ENCODE measurements at places on chromosomes 5 and 9.

GRCh38 chr5:59466271-59466670, 427.3 kb downstream of the PDE4D start:
- DNase-seq, result no peak

DNA sequence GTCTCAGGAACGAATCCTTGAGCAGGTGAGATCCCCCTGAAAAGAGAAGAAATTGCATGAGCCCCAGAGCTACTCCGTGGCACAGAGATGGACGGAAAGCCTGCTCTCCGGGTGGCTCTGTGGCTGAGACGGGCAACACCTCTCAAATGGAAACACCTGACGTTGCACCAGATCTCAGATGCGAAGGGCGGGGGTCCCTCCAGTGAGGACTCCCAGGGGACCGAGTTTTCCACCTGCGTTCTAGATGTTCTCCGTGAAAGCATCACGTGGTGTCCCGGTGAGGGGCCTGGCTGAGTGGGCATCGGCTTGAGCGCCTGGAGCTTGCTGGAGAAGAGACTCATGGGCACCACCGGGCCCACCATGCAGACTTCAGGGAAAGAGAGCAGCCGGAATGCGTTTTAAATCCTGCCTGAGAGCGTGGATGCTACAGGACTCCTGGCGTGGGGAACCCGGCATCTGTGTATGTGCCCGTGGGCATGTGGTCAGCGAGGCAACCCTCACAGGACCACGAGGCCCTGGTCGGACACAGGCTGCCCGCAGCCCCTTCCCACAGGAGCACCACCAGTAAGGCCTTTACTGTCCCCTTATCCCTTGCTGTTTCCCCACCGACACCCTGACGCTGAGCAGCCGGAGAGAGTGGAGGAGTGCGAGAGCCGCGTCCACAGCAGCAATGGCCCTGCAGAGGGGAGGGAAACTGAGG, 378.4 kb upstream of the IRX4 start:
- DNase-seq, result no peak

DNA sequence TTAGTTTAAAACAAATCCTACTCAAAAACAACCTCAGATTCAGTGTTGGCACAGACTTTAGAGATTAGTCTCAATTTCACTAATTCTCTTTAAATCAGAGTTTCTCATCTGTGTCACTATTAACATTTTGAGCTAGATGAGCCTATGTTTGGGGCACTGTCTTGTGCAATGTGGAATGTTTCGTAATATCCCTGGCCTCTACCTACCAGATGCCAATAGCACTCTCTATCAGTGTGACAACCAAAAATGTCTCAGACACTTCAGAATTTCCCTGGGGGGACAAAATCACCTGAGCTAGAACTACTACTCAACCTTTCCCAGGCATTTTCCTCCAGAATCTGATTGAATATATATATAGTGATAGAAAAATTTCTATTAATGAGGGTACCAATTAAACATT, 465.2 kb upstream of the RGMB start:
- no peak for DNase-seq

DNA sequence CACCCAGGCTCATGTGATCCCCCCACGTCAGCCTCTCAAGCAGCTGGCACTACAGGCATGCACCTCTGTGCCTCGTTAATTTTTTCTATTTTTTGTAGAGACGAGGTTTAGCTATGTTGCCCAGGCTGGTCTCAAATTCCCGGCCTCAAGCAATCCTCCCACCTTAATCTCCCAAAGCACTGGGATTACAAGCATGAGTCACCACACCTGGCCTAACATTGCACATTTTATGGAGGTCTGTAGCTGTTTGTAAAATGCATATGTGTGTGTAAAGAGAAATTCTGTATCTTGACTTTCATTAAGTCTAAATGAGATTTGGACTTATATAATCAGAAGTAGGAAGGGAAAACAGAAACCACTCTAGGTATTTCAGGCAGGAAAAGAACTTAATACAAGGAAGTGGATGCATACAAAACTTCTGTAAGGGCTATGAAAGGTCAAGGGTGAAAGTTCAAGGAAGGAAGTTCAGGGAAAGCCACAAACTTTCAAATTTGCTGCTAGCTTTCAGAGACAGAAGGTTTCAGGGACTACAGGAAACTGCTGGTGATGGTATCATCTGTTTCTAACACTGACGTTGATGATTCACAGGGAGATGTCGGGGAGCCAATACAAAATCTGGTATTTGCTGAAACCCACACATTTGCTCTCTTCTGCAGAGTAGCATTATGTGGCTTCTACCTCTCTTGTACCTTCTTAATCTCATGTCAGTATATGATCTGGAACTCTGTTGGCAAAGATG, 209.4 kb downstream of the PIK3R1 start:
- DNase-seq, result peak; percentile 30

All from OCI-M1 (cell line).